ENCODE measurements at places on chromosomes 16 and 17.

- DNase-seq, result no peak
Observed at GRCh38 chr16:21717608-21718007, 53.8 kb downstream of the OTOA start.

GRCh38 chr16:8505327-8505991 is 84.9 kb downstream of the TMEM114 start:
- no peak for DNase-seq

DNA sequence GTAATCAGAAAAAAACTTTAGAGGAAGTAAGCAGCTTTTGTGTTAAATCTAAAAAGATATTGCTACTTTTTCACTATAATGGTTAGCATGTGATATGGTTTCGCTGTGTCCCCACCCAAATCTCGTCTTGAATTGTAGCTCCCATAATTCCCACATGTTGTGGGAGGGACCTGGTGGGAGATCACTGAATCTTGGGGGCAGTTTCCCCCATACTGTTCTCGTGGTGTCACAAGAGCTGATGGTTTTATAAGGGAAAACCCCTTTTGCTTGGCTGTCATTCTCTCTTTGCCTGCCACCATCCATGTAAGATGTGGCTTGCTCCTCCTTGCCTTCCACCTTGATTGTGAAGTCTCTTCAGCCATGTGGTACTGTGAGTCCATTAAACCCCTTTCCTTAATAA is 117.1 kb downstream of the KCNJ2 start:
- DNase-seq, result no peak

GRCh38 chr17:78642707-78643106 is 65.5 kb upstream of the DNAH17 start:
- no peak for DNase-seq

DNA sequence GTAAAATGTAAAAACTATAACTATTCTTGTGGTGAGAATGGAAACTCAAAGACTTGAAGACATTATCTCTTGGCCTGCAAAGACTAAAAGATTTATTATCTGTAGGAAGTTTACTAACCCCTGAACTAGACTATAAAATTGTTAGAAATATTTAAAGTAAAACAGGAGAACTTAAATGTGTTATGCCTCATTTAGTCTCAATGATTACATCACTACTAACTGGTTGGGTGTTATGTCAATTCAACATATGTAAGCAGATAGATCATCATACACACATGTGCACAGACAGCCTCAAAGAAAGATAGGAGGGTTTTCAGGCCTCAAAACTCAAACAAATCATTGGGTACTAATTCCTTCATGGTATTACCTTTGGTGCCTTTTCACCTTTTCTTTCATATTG is 7.6 kb downstream of the STX8 start:
- no peak for DNase-seq

DNA sequence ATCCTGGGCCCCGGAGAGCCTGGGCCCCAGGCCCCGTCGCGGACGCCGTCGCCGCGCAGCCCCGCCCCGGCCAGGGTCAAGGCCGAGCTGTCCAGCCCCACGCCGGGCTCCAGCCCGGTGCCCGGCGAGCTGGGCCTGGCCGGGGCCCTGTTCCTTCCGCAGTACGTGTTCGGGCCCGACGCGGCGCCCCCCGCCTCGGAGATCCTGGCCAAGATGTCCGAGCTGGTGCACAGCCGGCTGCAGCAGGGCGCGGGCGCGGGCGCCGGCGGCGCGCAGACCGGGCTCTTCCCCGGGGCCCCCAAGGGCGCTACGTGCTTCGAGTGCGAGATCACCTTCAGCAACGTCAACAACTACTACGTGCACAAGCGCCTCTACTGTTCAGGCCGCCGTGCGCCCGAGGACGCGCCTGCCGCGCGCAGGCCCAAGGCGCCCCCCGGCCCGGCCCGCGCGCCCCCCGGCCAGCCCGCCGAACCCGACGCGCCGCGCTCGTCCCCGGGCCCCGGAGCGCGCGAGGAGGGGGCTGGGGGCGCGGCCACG is 36.8 kb upstream of the ZC3H18 start:
- DNase-seq, result no peak

DNA sequence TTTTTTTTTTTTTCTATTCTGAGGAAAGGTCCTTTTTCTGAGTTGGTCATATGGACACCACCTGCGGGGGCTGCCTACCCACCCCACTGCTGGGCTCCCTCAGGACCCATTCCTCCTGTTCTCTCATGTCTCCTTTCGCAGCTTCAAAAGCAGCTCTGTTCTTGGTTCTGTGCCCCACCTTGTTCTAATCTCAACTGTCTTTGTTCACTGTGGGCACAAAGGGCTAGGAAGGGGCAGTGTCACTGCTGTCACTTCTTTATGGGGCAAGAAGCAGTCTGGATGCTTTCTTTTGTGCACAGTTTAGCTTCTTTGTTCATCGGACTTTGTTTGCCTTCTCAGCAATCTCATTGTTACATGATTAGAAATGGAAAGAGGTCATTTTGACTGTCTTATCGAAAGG is 7.1 kb downstream of the GOSR2 start:
- no peak for DNase-seq

DNA sequence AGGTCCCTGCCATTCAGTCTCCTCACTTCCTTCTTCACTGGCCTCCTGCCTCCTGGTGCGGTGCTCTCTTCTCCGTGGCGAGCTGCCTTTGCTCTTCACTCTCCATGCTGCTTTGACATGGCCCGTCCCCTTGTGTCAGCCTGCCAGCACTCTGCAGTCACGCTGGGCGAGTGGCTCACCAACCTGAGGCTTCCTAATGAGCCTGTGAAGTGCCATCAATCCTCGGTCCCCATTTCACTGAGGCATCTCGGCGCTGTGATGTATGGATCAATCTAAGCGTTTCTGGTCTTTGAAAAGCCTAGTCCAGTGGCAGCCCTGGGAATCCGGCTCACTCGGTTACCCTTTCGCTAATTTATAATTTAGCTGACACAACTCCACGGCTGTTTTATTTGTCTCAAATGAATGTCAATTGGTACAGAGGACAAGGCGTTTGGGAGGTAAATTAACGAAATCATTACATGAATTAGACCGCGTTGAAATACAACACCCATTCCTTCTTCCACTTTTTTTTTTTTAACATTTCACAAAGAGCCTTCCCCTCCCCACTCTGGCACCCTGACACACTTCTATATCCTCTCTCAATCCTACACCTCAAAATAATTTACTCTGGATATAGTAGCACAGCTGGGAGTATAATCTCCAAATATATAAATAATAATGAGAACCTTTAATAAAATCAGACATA is 610.7 kb downstream of the TMEM114 start:
- no peak for DNase-seq
